ENCODE measurements at places on chromosomes 2 and 18.

DNA sequence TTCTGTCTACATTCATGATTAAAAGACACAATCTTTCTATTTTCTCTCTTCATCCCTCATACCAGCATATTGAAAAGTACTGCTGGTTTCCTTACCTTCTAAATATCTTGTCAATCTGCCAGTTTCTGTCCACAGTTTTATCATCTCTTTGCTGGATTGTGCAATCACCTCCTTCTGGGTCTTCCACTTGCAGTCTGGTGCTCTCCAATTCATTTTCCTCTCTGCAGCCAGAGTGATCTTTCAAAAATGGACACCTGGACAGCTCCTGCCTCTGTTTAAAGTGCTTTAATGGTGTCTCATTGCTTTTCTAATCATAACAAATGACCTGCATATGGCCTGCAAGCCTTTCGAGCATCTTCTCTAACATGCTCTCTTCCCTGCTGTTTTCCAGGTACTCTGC, 94.0 kb downstream of the C1QL2 start:
- DNase-seq = no peak

DNA sequence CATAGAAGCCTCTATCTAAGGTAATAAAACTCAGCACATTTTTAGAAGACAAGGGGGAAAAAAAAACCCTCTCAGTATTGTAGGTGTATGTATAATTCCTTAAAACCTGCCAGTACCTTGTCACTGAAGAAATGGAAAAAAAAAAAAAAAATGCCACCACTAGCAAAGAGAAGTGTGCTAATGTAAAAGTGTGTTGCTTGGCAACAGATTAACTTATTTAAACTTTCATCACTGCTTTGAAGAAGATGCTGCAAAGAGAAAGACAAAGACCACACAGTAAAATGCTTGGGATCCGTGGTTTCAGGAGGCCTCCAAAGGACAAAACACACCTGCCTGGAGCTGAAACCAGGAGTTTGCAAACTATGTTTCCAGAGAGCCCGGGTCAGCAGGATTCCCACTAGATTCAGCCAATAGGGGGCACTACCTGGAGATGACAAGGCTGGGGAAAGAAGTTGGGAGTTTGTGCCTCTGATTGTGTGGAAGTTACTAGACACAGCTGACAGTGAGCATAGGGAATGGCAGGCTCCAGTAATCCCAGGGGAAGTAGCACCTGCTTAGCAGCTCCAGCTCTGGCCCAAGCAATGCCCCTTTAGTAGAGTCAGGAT, 169.1 kb upstream of the TRIB2 start:
- DNase-seq = no peak

DNA sequence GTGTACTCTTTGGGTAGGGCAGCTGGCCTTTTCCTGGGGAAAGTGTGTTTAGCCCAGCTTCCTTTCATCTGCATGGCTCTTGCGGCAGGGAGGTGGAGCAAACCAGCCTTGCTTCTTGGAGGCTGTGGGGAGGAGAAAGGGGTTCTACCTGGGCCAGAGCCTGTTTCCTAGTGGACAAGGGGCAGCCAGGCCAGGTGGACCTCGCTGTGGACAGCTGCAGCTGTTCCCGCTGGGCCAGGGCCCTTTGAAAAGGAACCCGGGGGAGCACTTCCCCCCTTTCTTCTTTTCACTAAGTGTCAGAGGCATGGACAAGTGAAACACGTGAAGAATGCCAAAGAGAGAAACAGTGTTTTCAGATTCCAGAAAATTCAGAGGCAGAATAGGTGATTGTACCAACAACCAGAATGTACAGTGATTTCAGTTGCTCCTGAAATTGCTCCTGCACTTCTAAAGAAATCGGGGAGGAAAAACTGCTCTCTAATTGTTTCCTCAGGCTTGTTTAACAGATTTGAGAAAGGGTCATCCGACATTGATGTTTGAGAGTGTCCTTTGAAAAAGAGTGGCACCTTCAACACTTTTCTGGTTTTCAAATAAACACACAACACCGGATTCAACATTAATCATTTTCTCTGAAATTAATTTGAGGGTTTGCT, 3.9 kb downstream of the GLI2 start:
- DNase-seq = no peak

GRCh38 chr2:64371727-64372126, 82.2 kb upstream of the LGALSL start:
- no peak for DNase-seq

- no peak for DNase-seq
These were observed 10.3 kb upstream of the ACKR3 start for GRCh38 chr2:236558993-236559978.

DNA sequence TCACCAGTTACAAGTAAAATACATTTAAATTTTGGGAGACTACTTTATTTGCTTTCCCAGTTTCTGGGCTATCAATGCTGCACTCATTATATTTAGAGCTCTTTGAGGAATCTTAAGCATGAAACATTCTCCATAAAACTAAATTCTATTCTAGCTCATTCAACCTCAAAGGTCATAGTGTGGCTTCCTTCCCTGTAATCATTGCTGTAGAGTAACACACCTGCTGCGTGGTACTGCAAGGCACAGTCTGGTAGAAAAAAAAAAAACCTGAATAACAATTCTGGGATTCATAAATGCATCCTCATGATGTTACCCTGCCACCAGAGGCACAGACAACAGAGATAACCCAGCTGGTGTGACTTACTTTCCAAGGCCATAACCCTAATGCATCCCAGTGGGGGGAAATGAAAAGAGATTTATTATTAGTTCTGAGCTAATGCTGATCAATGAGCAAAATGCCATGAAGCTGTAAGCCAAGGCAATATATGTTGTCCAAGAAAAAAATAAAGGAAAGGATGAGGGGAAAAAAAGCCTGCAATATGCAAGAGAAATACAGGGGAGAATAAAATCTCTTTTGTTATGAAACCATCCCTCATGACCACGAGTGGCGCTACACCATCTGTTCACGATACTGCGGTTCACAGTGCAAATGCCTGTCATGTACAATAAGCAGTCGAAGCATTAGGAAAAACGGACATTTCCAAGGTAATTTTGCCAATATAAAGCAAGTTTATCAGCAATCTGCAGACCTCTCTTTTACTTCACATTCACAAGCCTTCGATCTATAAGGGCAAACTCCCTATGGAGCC, 1481.6 kb upstream of the PIK3C3 start:
- DNase-seq = no peak

DNA sequence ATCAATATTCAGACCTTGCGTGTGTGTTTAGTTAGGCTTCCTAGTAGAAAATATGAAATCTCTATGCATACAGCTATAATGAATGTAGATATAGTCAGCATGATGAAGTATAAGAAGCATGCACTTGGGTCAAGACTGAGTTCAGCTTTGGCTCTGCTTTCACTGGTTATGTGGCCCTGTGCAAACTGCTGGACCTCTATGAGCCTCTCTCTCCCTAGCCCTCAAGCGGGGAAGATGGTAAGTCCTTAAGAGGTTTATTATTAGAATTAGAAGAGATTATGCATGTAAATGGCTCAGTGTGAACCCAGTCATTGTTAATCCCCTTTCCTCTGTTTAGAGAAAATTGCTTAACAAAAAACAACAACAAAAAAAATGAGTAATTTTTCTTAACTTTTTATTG, 178.8 kb upstream of the NXPH2 start:
- DNase-seq = no peak

DNA sequence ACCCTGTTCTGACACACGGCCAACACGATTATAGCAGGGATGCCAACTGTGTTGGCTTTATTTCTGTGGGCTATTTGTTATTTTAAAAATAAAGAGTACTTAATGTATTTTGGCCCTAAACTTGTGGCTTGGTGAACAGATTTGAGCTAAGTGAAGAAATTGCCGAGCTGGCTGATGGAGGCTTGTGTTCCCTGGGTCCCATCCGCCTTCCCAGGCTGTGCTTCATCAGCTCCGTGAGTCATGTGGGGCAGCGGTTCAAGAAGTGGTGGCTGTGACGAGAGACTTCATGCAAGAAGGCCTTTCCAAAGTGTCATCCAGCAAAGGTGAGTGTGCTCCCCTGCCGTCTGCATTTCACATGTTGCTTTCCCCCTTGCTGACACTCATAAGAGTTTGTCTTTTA, 73.6 kb upstream of the NCK2 start:
- DNase-seq = no peak

- DNase-seq = no peak
These were observed 194.4 kb downstream of the RNF144A start for GRCh38 chr2:7111626-7112025.

- DNase-seq = no peak
These were observed 131.1 kb upstream of the RIOK3 start for GRCh38 chr18:23321996-23322395.

DNA sequence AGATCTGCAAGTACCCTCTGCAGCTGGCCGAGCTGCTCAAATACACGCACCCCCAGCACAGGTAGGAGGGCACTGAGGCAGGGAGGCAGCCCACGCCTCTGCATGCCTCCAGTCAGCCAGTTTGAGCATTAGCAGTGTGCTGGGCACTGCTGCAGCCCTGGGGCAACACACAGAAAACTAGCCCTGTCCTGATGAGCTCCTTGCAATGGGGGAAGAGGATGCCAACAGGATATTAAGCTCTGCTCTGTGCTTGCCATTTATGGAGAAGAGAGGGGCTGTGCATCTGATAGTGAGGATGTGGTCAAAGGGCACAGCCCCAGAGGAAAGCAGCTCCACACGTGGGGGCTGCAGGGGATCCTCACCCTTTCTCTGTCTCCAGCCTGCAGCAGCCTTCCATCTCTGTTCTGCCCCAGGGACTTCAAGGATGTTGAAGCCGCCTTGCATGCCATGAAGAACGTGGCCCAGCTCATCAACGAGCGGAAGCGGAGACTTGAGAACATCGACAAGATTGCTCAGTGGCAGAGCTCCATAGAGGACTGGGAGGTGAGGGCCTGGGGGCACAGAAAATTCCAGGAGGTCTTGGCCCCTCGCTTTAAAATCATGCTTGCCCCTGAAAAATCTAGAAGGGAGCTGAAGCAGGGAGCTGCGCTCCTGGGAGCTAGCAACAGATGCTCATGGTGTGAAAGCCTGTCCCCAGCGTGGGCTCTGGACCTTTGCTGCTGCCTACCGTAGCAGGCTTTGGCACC, 51.7 kb downstream of the FAM168B start:
- no peak for DNase-seq

- DNase-seq = no peak
These were observed 63.9 kb downstream of the ARHGAP15 start for GRCh38 chr2:143193121-143193520.

DNA sequence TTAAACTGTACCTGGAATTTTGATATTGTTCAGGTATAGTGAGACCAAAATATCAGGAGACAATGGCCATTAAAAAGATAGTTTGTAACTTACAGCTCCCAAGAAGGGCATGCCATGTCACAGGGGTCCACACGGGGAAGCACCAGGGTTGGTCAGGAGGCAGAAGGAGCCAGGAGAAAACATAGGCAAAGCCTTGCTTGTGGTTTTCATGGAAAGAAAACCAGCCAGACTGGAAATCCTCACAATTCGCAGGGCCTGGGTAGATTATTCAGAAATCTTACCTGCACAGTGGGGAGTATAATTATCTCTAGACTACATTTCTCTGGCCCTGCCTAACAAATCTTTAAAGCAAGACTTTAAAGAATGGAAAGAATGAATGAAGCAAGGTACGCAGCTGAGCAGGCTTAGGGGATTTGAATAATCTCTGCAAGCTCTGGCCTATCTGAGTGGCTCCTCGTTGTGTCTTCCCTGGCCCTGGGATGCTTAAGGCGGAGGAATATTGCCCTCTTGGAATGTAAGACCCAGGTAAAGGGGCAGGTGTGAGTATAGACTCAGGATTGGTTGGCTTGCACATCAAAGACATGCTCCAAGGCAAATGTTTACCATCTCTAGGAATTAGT, 66.9 kb upstream of the CDC42EP3 start:
- no peak for DNase-seq

DNA sequence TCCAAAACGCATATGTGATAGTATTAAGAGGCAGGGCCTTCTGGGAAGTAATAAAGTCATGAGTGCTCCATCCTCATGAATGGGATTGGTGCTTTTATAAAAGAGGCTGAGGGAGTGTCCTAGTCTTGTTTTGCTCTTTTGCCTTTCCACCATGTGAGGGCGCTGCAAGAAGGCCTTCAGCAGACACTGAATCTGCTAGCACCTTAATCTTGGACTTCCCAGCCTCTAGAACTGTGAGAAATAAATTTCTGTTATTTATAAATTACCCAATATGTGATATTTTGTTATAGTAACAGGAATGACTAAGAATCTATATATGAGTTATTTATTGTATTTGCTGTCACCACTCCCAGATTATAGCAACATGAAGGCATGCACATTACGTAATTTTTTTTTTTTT, 63.5 kb downstream of the PLA2R1 start:
- no peak for DNase-seq

- no peak for DNase-seq
These were observed 931.9 kb downstream of the DCDC2C start for GRCh38 chr2:4635289-4635688.

GRCh38 chr2:136067897-136068580, 49.9 kb downstream of the CXCR4 start:
- DNase-seq = no peak

DNA sequence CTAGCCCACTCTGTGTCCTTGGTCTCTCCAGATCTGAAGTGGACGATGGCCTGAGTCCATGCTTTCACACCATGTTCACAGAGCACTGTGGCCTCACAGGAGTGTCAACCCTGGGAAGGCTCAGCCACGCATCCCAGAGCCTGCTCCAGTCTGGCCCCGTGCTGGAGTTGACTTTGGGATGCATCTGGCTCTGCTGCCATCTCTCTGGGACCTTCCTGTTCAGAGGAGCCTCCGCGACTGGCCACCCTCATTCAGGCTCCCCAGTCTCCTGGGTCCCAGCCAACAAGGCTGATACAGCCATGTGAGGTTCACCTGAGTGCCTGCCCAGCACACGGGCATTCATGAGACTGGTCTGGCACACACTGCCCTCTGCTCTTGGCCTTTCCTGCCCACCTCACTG, 199.7 kb upstream of the RAB6C start:
- no peak for DNase-seq

- DNase-seq = no peak
These were observed 311.8 kb downstream of the LNPK start for GRCh38 chr2:175690113-175690837.

DNA sequence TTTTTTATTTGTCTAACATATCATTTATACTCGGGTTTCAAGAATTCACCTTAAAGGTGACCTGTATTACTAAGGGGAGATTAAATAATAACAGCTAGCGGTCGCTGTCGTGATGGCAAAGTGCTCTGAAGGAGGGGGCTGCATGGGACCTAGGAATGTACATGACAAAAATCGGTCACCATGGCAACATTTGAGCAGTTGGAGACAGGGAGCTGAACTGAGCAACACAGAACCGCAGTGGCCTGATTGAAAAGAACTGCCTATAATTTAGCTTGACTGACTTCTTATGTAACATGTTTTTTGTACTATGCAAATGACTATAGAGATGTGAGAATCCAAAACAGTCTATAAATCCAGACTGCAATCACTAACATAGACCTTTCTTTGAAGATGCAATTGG, 34.3 kb upstream of the EPHA4 start:
- no peak for DNase-seq

DNA sequence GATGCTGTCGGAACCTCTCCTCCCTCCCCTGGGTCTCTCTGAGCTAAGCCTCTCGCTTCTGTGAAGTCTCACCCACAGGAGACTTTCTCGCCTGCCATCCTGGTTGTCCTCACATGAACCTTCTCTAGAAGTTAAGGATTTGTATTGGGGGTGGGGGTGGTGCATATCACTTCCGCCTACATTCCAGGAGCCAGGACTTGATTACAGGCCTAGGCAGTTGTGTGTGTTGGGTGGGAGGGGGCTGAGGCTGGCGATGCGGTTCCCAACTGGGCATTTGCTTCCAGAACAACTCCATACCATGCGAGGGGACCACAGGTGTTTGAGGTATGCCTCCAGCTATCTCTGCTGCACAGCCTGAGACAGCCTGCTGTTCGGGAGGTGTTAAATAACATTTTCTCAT, 56.8 kb upstream of the MGAT4A start:
- DNase-seq = no peak

Data from NK-92 treated with Interleukin-12 subunit alpha and Interleukin-12 subunit beta, amount 100 ng/mL, for 24 hours (cell line).